ENCODE measurements at places on chromosomes 2 and 18.

DNA sequence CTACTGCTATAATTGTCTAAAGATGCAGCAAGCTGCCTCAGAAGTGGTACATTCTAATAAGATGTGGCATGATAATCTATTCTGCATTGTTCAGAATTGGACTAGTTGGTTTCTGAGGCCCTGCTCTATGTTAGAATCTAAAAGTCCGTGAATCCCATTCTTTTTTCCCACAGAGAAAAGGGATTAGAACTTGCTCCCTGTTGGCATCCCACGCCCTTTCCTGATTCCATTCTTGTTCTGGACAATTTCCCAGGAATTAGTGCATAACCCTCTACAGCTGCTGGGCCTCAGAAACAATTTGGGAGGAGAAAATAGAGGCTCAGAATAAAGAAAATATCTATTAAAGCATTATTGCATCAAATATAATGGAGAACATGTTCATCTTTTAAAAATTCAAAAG lies 282.7 kb downstream of the NRXN1 start:
- DNase-seq: no peak

- peak; percentile 74 for DNase-seq
Measured at GRCh38 chr2:158973116-158973956, 4.9 kb downstream of the TANC1 start.

DNA sequence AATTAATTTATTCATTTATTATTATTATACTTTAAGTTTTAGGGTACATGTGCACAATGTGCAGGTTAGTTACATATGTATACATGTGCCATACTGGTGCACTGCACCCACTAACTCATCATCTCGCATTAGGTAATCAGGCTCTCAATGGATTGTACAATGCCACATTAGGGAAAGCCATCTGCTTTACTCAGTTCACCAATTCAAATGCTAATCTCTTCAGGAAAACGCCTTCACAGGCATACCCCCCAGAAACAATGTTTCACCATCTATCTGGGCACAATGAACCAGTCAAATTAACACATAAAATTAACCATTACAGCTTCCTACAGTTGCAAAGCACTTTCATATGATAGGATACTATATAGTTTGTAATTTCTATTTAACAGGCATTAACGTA lies 84.8 kb upstream of the DNAJC10 start:
- DNase-seq: no peak

DNA sequence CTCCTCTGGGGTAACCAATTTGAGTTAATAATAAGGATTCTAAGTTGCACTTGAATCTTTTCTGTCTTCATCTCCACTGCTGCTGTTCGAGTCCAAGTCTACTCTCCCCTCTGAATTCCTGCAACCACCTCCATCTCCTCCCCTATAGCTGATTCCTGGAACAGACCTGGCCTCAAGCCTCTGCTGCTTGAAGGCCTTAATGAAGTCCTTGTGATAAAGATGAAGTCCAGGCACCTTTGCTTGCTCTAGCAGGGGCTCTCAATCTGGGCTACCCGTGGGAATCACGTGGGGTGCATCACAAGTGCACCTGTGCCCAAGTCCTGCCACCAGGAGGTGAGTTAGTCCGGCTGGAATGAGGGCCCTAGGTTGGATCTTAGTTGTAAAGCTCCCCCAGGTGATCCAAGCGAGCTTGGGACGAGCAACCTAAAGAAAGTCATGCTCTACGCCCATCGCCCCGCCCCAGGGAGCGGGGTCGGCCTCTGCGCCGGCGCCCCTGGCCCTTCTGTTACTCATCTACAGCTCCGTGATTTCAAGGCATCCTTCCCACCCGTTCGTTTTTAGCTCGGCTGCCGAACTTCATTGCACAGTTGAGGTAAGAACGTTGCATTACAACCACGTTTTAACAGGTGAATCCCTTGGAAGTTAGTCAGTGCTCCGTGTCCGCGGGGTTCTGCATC lies 905 bp upstream of the IAH1 start:
- peak; percentile 38 for DNase-seq

DNA sequence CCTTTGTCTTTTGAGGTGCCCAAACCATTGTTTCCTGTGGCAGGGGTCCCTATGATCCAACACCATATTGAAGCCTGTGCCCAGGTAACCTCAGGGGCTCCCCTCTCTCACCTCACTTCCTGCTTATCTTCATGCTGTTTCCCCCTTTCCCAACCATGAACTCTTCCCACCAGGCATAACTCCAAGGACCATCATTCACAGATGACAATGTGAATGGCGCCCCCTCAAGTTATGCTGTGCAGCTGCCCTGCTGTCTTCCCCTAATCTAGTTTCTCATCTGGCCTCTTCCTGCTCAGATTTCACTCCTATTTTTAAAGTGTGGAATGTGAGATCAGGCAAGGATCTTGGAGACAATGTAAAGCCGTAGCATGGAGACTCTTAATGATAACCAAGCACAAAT lies 1.4 kb downstream of the GMPPA start:
- DNase-seq: no peak

DNA sequence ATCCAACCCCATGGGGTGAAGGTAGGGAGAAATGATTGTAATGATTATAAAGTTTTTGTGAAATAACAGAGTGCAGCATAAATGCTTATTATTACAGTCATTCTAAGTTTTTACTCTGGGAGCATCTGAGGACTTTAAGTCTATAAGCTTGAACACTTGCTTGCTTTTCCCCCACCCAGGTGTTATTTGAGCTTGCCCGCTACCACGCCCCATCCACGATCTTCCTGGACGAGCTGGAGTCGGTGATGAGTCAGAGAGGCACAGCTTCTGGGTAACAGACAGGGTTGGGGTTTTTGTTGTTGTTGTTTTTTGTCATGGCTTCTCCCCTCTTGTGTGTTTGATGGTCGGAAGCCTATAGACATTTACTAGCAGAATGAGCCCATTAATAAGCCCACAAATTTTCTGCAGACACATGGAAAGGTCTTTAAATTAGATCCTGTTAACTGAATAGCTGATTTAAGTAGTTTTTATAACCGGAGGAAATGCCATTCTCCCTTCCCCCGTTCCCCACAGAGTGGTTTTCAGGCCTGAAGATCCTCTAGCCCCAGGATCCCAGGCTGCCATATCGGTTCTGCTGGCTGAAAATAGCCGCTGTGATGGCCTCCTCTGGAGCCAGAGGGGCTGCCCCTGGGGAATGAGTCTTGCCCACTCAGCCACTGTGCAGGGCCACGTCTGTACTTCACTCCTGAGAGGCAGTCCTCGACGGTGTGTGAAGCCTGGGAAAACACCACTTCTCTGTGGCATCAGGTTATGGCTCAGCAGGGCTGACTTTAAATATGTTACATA lies 39.9 kb upstream of the ELOA2 start:
- peak; percentile 51 for DNase-seq

DNA sequence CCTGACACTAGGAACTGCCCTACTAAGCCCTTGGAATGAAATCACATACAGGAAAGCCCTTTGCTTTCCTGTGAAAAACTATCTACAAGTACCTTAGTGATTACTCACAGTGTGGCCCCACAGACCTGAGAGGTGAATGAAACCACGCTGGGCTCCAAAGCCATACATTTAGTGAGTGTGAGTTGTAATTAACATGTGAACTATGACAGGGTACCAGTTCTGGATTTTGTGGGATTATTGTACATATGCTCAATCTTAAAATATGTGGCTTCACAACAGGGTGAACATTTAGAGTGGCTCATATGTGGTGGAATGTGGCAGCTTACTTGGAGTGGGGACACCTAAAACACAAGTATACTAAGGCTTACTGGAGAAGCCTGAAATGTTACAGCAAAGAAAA lies 12.3 kb downstream of the KCTD1 start:
- DNase-seq: peak; percentile 15

GRCh38 chr2:241126201-241126611 lies 23.1 kb downstream of the PASK start:
- DNase-seq: no peak

GRCh38 chr2:126534478-126534877 lies 121.5 kb upstream of the GYPC start:
- DNase-seq: no peak

DNA sequence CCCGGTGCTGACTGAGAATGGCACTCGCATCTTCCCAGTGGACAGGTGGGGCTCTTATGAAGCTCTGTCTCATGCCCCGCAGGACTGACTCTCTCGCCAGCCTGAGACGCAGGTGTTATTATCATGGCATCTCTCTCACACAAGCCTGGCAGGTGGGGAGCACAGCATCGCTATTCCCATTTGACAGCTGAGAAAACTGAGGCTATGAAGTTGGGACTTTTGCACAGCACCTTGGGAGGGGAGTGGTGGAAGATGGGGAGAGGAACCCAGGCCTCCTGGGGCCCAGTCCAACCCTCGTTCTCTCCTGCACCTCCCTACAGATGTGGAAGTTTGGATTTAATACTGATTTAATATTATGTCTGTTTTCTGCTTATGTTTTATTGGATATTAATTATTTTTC lies 9.0 kb upstream of the NTSR2 start:
- DNase-seq: no peak

DNA sequence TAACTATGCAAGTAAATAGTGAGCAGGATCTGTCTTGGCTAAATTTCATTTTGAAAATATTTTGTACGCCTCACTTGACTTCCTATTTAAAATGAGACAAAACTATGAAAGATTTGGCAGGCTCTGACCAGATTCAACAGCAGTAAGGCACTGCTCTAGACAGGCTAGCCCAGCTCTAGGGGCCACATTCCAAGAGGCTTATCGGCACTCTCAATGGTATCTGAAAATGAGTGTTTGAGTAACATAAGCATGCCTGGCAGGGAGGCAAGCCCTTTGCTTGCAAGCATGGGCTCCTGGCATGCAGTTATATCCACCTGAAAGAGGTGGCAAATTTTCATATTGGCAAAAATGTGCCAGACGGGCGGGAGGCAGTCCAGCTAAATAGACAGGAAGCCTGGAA lies 10.5 kb downstream of the CAPN13 start:
- DNase-seq: no peak

GRCh38 chr2:205948883-205949282 lies 137.1 kb downstream of the INO80D start:
- DNase-seq: no peak

DNA sequence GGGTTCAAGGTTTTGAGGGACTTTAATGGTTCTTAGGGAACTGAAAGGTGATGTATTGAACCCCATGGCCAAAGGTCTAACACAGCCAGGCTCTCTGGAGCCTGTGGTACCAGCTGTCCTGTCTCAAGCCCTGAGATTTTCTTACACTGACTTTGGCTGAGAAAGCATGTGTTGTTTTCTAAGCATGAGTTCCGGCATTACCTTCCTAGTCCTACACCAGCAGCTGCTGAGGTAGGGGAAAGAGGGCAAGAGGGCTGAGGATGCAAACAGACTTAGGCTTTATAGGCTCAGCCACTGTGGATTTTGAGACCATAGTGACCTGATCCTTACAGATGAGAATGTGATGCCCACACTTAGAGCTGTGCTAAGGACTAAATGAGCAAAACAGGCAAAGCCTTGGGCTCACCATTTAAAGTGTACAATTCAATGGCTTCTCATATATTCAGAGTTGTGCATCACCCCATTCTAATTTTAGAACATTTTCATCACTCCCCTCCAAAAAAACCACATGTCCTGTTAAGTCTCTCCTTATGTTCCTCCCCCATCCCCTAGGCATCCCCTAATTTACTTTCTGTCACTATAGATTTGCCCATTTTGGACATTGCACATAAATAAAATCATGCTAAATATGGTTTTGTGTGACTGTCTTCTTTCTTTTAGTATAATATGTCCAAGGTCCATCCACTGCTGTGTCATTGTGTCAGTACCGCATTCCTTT lies 99.7 kb upstream of the OTOS start:
- DNase-seq: no peak

DNA sequence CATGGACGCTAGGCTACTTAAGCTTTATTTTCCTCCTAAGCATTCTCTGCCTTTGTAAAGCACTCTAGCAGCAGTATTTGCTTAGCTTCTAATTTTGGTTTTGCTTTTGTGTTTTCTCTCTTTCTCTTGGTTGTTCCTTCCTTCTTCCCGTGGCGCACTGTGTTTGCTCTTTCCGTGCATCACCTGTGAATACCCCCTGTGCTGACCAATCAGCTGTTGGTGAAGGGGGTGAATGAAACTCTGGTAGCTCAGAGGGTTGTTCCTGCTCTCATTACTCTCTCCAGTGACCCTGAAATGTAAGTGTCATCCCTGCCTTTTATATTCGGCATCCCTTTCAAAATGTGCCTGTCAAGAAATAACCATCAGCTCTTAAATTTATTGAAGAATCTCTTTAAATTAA lies 45.5 kb upstream of the TNFRSF11A start:
- no peak for DNase-seq

DNA sequence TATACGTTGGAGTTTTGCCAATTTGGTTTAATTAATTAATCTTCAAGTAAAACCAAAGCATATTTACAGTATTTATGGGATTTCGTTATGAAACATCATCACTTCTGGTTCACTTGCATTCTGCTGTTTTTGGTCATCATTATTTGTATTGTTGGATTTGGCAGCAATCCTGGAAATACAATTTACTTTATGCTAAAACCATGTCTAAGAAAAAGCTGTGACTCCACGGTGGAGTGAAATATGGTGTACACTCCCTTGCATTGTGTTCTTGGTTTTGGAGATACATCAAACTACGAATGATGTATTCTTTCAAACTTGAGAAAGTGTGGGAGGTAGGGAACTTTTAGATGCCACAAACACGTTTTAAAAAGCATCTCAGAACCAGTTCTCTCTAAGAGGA lies 106.4 kb downstream of the CTAGE1 start:
- no peak for DNase-seq

DNA sequence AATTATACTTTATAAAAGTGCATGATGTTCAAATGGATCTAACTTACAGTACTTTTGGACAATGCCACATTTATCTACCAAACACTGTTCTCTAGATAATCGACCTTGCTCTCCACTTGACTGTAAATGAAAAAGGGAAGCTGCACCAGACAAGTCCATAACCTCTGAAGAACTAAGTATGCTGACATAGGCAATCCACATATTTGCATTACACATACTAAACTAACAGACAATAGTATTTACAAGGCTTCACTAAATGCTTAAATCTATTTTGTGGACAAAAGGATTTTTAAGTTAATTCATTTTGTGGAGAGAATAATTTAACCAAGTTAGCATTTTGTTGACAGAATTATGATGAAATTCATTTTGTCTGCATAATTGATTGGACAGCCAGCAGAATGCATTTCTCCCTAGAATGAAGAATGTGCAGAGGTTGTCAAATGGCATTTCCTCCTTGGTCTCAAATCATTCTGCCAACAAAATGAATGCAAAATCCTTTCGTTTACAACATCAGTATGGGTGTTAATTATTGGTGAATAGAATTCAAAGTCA lies 520.9 kb downstream of the CPS1 start:
- DNase-seq: no peak

DNA sequence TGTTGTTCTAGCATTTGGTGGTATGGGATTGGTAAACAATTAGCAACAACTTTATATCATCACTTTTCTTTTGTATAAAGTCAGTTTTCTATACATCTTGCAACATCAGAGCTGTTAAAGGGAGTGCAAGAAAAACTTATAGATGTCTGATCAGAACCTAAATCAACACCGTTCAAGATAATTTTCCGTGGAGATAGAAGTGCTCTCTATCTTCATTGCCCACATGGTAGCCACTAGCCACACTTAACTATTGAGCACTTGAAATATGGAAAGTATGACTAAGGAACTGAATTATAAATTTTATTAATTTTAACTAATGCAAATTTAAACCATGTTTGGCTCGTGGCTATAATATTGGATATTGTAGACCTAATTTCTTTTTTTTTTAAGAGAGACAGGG lies 5.2 kb downstream of the TTC27 start:
- no peak for DNase-seq

- DNase-seq: peak; percentile 26
Measured at GRCh38 chr18:47215554-47216138, 35.8 kb downstream of the SKOR2 start.

All from RWPE1 (cell line).